ENCODE measurements at places on chromosomes 13 and 19.

- peak overlapping the region; percentile 93 for H3K27ac ChIP-seq
- no peaks in the 10 kb centered on the region for H3K36me3 ChIP-seq
- H3K4me3 ChIP-seq, result peak overlapping the region; percentile 97
- no peaks in the 10 kb centered on the region for H3K27me3 ChIP-seq
These were observed 939 bp upstream of the RANBP3 start for GRCh38 chr19:5978606-5979552.

DNA sequence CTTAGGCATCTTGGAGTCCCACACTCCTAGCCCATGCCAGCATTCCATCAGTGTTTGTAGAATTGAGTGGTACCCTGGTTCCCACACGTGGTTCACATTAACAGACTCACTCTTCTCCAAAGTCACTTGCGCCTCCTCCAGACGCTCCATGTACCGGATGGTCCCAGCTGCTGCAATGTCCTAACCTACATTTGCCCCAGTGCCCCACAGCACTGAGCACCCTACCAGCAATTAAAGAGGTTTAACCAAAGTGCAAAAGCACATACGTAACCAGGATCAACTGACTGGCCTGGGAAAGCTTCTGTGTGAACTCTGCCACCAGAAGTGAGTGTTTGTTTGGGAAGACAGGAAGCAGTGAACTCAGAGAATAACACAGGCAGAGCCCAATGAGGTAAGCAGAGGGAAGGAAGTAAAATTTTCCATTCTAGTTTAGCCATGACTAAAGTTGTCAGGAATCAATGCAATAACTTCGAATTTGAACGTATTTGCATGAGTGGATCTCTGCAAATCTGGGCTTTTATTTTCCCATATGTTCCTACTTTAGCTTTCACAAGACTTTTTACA, 7.3 kb upstream of the MEDAG start:
- peak; percentile 48 for DNase-seq
- peak overlapping the region; percentile 97 for H3K27ac ChIP-seq
- H3K27me3 ChIP-seq, result no peaks in the 10 kb centered on the region
- H3K4me1 ChIP-seq, result peaks cover 71% of the 10 kb centered on the region

GRCh38 chr13:74867460-74867859, 614.5 kb downstream of the TBC1D4 start:
- no peak overlapping the region for H3K27ac ChIP-seq
- no peaks in the 10 kb centered on the region for H3K27me3 ChIP-seq
- no peaks in the 10 kb centered on the region for H3K4me1 ChIP-seq
- no peaks in the 10 kb centered on the region for H3K36me3 ChIP-seq

- no peak for DNase-seq
- H3K27ac ChIP-seq, result peak overlapping the region; percentile 99
- peaks cover 18% of the 10 kb centered on the region for H3K36me3 ChIP-seq
- peak overlapping the region; percentile 46 for H3K4me3 ChIP-seq
- peaks cover 47% of the 10 kb centered on the region for H3K4me1 ChIP-seq
- H3K27me3 ChIP-seq, result no peaks in the 10 kb centered on the region
These were observed 17.7 kb downstream of the CCDC97 start for GRCh38 chr19:41327576-41328156.

DNA sequence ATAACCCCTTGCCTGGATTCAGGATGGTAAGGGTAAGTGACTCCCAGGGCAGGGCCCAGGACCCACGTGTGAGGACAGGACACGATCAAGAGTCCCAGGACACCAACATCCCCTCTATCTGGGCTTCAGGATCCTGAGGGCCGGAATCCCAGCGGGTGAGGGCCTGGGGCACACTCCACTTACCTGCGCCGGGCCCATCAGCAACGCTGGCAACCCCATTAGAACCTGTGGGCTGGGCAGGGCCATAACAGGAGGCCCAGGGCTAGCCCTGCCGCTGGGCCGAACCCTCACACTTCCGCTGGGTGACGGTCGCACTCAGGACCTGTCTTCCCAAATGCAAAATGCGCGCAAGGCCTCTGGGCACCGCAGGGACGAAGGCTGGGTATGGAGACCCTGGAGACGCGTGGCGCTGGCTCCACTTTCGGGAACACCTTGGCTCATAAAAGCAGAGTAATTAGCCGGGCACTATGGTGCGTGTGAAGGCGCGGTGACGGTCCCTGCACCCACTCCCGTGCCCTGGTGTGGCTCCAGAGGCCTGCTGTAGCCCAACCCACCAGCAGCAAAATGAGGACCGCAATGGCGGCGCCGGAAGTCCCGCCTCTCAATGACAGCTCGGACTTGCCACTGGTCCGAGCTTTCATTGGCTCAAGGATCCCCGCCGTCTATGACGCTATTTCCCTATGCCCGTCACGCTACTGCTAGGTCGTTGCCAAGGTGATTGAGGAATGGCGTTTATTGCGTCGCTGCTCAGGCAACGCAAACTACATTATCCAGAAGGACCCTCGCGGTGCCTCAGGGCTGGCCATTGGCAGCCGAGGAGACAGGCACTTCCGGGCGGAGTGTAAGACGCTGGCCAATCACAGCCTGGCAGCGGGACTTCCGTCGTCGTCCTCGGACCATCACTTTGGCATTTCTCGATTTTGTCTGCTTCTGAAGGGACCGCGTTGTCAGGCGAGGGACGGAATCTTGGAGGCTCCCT, at the start of gene ZNF132:
TSS of gene ZNF132 (minus strand) at position 578 of the 979 bp plus-strand sequence. CDS start at position 246, 332 bp downstream.
- peaks cover 22% of the 10 kb centered on the region for H3K36me3 ChIP-seq
- no peaks in the 10 kb centered on the region for H3K27me3 ChIP-seq
- H3K4me3 ChIP-seq, result peak within 1 kb of the TSS; percentile 84
- peak within 1 kb of the TSS; percentile 83 for H3K27ac ChIP-seq
- H3K4me1 ChIP-seq, result peaks cover 6% of the 10 kb centered on the region
- DNase-seq, result peak; percentile 98

DNA sequence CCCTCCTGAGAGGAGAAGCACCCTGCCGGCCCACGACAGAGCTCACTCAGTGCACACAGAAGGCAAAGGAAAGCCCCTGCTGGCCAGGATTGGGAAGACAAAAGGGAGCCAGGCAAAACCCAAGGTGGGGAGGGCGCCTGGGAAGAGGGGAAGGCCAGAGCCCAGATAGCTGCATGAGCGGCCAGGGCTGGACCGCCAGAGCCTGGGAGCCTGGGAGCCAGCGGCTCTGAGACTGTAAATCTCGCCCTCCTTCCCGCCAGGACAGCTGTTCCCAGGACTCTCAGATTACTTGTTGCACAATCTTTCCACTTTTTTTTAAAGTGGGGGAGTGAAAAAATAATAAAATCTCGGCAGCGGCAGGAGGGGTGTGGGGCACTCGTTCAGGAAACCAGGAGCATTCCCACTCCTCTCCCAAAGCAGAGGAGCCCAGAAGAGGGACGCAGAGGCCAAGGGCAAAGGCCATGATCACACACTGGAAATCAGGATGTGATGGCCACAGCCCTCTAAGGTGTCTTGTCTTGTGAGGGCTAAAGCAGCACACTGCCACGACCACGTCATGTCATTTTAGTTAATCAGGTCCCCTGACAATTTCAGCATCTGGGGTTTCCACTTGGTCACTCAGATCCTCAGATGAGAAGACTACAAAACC, 19.6 kb upstream of the EPHX3 start:
- no peaks in the 10 kb centered on the region for H3K27me3 ChIP-seq
- H3K4me1 ChIP-seq, result peaks cover 72% of the 10 kb centered on the region
- peaks cover 42% of the 10 kb centered on the region for H3K36me3 ChIP-seq
- peak overlapping the region; percentile 64 for H3K4me3 ChIP-seq
- H3K27ac ChIP-seq, result peak overlapping the region; percentile 100

DNA sequence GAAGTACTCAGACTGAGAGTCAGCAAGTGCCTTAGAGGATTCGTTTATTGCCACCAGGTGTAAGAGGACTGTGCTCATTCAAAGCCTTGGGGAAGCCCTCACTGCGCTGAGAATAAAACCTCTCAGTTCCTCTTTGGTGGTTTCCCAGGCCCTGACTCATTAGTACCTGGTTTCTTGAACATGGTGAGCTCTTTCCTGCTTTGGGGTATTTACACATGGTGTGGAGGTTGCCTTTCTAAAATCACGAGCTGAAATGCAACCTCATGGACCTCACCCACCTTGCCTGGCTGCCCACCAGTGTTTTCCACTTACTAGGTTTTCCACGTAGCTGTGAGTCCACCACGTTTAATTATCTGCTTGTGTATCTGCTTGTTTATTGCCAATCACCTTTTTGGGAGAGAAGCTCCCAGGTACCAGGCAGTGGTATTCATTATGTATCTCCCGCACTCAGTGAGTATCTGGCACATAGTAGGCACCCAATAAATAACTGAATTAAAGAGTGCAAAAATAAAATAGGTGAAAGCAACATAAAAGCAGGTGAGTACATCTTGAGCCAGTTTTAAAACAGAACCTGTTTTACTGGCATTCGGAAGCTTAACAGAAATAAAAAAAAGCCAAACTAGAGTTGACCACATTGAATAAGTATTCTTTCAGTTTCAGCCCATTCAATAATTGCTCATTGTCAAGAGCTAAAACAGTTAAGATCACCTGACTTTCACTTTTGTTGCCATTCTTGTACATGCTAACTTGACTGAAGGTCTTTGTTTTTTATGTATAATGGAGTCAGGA, 533.0 kb downstream of the MYO16 start:
- no peaks in the 10 kb centered on the region for H3K36me3 ChIP-seq
- no peak overlapping the region for H3K27ac ChIP-seq
- no peak overlapping the region for H3K4me3 ChIP-seq

- H3K4me3 ChIP-seq, result peak overlapping the region; percentile 83
- no peaks in the 10 kb centered on the region for H3K27me3 ChIP-seq
- H3K36me3 ChIP-seq, result no peaks in the 10 kb centered on the region
- DNase-seq, result no peak
- H3K4me1 ChIP-seq, result peaks cover 37% of the 10 kb centered on the region
- peak overlapping the region; percentile 90 for H3K27ac ChIP-seq
These were observed 535 bp downstream of the CDKN2D start for GRCh38 chr19:10568062-10568825.

DNA sequence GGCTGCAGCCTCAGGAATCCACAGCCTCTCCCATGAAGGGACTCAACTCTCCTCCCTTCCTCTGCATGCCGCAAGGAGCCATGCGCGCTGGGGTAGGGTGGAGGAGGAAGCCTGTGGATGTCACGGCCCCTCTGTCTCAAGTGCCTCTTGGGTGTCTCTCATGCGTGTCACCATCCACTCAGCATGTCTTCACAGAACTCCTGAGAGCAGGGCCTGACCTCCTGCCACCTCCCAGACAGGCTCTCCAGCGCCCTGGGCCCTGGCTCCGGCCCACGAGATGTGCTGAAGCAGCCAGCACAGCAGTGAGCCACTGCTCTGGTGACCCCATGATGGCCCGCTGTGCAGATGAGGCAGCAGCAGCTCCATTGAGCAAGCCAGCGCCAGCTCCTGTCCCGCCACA, 25.9 kb upstream of the SPACA7 start:
- no peaks in the 10 kb centered on the region for H3K4me1 ChIP-seq
- no peak overlapping the region for H3K27ac ChIP-seq
- H3K4me3 ChIP-seq, result no peak overlapping the region
- H3K36me3 ChIP-seq, result no peaks in the 10 kb centered on the region
- H3K27me3 ChIP-seq, result no peaks in the 10 kb centered on the region

DNA sequence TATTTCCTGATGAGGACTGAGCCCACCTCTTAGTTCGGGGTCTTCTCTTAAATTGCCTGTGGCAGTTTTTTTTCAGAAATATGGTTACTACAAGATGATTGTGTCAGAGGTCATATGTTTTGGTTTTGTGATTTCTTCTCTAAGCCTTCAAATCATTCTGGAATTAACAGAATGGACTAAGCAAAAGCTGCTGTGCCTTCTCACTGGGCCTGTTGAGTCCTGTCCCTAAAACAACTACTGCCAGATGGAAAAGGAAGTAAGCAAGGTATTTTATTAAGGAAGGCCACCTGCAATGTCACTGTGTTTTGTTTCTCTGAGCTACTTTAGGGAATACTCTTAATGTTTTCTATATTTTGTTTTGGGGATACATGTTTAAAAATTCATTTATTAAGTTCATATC, 470.8 kb downstream of the PCDH20 start:
- H3K27ac ChIP-seq, result no peak overlapping the region
- no peak overlapping the region for H3K4me3 ChIP-seq
- H3K4me1 ChIP-seq, result no peaks in the 10 kb centered on the region
- no peak for DNase-seq

DNA sequence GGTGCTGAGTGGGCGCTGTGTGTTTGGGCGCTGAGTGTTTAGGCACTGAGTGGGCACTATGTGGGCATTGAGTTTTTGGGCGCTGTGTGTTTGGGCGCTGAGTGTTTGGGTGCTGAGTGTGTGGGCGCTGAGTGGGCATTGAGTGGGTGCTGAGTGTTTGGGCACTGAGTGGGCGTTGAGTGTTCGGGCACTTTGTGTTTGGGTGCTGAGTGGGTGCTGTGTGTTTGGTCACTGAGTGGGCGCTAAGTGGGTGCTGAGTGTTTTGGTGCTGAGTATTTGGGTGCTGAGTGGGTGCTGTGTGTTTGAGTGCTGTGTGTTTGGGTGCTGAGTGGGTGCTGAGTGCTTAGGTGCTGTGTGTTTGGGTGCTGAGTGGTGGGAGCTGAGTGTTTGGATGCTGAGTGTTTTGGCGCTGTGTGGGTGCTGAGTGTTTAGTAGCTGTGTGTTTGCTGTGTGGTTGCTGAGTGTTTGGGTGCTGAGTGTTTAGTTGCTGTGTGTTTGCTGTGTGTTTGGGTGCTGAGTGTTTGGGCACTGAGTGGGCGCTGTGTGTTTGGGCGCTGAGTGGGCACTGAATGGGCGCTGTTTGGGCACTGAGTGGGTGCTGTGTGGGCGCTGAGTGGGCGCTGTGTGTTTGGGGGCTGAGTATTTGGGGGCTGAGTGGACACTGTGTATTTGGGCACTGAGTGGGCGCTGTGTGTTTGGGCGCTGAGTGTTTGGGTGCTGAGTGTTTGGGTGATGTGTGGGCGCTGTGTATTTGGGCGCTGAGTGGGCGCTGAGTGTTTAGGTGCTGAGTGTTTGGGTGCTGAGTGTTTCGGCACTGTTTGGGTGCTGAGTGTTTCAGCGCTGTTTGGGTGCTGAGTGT, 47.2 kb upstream of the F7 start:
- H3K4me1 ChIP-seq, result no peaks in the 10 kb centered on the region
- H3K27me3 ChIP-seq, result no peaks in the 10 kb centered on the region
- DNase-seq, result no peak

GRCh38 chr13:110942248-110942981, 27.5 kb upstream of the ANKRD10 start:
- DNase-seq, result no peak
- no peaks in the 10 kb centered on the region for H3K36me3 ChIP-seq
- no peaks in the 10 kb centered on the region for H3K4me1 ChIP-seq

GRCh38 chr19:5255602-5256231, 84.9 kb downstream of the PTPRS start:
- H3K4me1 ChIP-seq, result peaks cover 5% of the 10 kb centered on the region
- H3K36me3 ChIP-seq, result peaks cover 26% of the 10 kb centered on the region
- no peak overlapping the region for H3K4me3 ChIP-seq
- DNase-seq, result no peak
- H3K27ac ChIP-seq, result no peak overlapping the region
- no peaks in the 10 kb centered on the region for H3K27me3 ChIP-seq

All from thoracic aorta (tissue), 2 donors.